GF-D8 (cell line): ENCODE measurements at places on chromosomes 1 and 21.
A peak's percentile ranks its signal among the peaks of the same experiment; 100 is the strongest.

DNA sequence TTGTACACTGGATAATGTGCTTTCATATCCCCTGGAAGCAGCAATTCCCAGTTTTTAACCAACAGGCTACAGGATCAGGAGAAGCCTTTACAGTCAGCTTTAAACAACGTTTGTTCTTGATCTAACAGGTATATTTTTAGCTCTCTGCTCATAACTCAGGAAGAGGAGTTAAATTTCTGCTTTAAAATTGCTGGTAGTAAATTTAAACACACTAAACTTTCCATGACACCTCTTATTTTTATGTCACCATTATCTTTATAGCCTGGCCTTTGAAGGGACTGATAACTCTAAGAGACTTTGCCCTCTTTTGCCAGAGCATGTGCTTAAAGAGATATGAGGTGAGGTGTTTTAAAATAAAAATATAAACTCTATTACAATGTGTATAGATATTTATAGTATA lies 119.6 kb upstream of the BRINP3 start:
- DNase-seq, result no peak

- no peak for DNase-seq
Measured at GRCh38 chr1:116483481-116484309, 87.1 kb downstream of the CD58 start.

DNA sequence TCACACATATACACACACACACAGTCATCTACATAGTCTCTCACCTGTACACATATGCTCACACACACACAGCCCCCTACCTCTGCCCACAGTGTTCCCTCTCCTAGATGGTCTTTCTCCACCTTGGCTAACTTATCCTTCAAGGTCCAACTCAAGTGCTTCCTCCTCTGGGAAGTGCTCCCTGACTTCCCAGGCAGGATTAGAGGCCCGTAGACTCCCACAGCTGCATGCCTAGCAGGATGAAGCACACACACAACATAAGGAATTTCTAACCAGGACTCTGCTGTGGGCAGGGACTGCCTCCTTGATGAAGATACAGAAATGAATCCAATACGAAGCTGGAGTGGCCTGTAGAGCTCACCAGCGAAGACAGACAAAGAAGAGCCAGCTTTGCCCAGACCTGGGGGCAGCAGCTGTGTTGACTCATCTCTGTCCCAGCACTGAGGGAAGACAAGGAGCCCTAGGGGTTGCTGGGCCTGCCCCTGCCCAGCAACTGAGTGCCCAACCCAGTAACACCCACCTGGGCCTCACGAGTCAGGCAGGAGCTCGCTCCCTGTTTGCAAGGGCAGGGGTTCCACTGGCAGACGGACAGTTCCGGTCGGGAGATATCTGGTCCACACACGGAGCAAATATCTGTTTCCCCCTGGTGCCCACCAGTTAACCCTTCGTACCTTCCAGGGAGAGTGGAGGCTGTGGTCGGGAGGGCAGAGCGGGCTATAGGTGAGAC lies 100.8 kb downstream of the DMRTB1 start:
- DNase-seq, result no peak

- DNase-seq, result no peak
Measured at GRCh38 chr1:26771285-26771642, 16.5 kb upstream of the PIGV start.

DNA sequence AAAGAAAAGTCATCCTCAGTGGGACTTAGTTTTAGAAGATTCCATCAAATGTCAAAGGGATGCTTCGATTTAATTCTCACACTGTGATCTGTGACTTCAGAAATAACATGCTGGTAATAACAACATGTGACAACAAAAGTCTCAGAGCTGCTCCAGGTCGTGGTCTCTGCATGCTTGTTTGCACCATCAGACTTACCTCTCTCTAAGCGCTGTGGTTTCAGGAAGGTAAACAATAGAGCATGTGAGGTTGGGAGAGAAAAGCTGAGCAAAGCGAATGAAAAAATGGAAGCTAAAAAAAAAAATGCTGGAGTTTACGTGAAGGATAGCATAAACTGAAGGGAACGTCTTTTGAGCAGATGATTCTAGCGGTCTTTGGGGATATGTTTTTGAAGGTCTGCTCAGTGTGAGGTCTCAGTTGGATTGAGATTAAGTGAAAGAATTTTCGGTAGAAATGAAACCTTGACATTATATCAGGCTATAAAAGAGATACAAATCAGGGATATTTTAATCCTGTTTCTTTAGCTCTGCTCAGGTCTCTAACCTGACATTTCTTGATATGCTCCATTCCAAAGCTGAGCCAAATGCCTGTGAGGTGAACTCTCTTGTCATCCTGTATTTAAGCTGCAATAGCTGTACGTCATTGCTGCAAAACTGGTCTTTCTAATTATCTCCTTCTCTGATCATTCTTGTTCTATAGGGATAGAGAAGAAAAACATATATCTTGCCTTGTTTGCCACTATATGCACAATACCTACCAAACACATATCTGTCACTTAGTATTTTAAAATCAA lies 86.5 kb downstream of the C1orf21 start:
- DNase-seq, result no peak

- no peak for DNase-seq
Measured at GRCh38 chr1:29456685-29457435, 220.5 kb downstream of the PTPRU start.

GRCh38 chr1:166297993-166298392 lies 131.2 kb upstream of the FAM78B start:
- DNase-seq, result no peak

DNA sequence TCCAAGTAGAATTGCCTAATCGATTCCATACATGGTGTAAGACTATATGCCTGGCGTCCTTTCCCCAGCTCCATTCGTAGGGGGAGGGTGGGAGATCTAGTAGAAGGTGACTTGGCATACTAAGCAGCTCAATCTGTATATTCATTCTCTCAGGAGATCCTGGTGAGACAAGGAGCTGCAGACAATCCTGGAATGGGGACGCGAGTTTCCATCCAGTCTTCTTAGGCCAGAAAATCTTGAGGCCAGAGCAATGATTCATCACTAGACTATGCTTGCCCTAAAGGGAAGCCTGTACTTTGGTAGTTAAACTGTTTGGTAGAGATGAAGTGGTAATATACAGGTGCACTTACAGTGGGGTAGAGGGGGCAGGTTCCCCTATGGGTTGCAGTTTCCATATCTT lies 468.7 kb downstream of the ADGRL2 start:
- DNase-seq, result no peak

DNA sequence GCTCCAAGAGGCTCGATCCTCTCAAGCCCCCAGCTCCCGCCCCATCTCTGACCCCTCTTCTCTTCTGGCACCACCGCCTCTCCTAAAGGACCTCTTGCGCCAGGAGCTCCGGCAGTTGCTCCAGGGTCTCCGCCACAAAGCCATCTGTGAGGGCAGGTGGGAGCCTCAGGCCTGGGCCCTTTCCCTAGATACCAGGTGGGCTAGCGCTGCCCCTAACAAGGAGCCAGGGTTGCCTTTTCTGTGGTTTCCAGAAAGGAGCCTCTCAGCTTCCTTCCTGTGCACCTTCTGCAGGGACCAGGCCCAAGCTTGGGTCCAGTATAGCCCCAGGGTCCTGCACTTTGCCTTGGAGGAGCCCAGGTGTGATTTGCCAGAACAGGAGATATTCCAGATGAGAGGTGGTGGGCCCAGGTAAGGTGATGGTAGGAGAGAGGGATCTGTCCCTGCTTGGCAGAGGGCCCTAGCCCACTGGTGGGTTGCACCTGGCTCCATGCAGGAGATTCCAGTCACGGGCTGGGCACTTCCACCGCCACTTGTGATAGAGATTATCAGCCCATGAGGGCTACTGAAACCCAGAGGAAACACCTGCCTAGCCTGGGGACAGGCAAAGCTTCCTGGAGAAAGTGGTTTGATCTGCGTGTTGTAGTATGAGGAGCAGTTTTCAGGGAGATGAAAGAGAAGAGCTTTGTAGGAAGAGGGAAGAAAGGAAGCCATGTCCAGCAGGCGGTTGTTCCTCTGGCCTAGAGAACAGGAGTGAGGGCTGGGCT lies 1.0 kb downstream of the CCDC24 start:
- no peak for DNase-seq

DNA sequence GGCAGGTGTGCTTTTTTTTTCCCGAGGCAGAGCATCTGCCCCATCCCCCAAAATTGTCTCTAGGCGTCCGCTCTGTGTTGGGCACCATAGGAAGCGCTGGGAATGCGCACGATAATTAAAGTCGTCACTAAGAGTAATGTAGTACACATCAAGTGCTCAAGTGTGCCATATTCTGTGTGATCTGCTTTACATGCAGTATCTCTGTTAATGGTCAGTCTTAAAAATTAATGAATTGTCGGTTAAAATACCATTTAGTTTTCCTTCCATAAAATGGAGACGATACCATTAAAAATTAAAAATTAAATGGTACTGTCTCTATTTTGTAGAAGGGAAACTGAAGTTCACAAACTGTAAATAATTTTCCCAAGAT lies 544 bp upstream of the CCT8 start:
- DNase-seq, result no peak

GRCh38 chr1:173529106-173529505 lies 52.0 kb downstream of the PRDX6 start:
- no peak for DNase-seq

DNA sequence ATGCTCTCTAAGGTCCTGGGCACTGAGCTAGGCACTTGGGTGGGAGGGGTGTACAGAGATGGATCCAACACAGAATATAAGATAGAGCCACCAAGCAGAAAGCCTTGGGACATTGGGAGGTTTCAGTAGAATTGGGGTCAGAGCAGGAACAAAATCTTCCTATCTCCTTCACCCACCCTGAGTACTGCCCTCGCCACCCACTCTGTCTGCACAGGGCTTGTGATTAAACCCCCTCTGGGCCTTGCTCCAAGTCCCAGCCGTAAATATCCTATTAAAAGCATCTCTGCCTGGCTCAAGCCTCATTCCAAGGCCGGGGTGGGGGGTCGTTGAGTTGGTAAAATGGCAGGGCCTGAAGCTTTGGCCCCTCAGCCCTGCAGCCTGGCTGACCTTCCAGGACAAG lies 166.7 kb downstream of the GRIK3 start:
- DNase-seq, result no peak

DNA sequence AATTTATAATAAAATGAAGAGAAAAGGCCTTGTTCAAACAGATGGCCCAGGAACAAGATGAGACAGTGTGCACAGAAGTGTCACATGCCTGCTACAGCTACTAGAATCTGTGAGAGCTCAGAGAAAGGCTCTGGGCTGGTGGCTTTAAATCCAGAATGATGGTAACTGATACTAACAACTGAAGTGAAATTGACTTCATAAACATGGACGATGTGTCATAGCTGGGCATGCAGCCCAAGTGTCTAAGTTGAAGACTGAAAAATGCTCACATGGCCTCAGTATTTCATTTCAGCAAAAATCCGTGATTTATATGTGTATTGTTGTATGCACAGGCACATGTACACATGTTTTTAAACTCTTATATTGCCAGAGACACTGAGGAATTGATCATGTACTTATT lies 208.3 kb upstream of the RUNX1 start:
- DNase-seq, result no peak

GRCh38 chr1:43232482-43232881 lies 37.3 kb upstream of the TMEM125 start:
- no peak for DNase-seq

DNA sequence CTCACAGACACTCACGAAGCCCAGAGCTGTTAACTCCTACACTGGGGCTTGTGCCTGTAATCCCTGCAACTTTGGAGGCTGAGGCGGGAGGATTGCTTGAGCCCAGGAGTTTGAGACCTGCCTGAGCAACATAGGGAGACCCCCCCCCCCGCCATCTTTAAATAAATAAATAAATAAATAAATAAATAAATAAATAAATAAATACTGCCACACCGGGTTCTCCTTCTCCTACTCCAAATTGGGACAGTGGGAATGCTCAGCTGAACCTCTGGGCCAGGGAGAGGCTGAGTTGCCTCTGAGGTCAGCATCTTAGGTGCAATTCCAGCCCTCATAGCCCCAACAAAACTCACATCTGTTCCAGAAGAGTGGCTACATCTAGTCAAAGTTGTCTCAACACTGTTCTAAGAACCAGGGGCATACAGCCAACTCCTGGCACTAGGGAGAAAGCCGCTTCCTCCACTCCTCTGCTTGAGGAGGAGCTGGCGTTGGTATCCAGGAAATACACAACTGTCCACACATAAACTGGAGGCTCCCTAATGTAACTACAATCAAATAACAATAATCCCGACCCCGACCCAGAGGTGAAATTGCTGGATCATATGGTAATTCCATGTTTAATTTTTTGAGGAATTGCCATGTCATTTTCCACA lies 27.0 kb downstream of the C1orf216 start:
- DNase-seq, result no peak

DNA sequence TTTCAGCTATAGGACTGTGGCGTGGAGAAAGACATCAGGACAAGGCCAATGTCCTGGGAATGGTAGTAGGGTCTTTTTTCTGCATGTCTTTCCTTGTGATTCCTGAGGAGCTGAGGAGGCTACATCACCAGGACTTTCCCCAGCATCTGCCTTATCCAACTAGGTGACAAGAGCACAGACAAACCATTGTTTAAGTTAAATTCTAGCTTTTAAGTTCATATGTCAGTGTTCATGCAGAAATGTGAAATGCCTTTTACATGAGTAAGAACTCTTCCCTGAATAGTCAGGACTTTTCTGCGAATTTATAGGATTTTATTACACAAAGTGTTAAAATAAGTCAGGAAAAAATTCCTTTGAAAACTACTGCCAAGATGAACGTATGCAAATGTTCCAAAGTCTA lies 154.2 kb downstream of the PTGER3 start:
- DNase-seq, result no peak

DNA sequence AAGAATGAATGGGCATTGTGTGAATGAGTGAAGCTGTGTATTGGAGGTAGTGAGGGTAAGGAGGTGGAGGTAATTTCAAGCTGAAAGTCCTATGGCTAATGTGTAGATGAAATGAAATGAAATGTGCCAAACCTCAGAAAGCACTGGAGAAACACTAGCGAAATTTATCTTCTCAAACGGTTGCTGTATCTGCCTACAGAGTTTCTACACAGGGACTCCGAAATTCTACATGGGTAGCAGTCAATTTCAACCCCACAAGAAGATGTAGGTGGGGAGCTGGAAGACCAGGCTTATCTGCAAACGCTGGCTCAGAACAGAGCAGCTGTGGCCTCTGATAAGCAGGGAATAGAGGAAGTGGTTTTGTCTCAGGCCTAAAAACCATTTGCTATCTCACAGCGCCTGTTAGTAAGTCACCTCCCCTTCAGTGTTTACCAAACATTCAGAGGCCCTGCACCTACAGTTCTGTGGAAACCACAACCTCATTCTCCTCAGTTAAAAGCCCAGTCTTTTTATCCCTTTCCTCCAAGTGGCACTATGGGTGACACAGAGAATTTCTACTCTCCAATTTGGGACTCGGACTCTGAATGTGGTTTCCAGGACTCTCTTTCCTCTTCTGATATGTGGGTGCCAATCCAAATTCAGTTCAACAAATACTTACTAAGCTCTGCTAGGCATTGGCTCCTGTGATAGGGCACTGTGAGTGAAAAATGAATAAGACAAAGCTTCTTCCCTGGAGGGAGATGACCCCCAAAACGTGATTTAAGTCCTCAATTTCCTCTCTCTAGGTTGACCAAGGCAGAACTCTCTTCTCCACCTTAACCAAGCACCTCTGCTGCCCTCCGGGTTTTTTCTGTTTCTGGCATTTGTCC lies 17.2 kb upstream of the SLAMF6 start:
- peak; percentile 100 for DNase-seq

GRCh38 chr1:26387447-26387846 lies 14.9 kb upstream of the ZNF683 start:
- DNase-seq, result no peak

- no peak for DNase-seq
Measured at GRCh38 chr21:41640748-41641509, 125.9 kb downstream of the RIPK4 start.
